ENCODE measurements at places on chromosomes 1 and 21. TPM values are rescaled to one million over a fixed set of nuclear protein-coding genes. Genes with fewer than 3 reads are reported as not detected.

Gene TDRD5
- total RNA-seq = not detected

Gene MYOM3
- 0.11 TPM for total RNA-seq

Gene KDM1A
- total RNA-seq = 168 TPM

Gene POFUT2
- total RNA-seq = 63.4 TPM

Gene FAM78B
- total RNA-seq = 0.16 TPM

Gene TTLL7
- 13.3 TPM for total RNA-seq

Gene CD5L
- not detected for total RNA-seq

Gene SPRR1A
- total RNA-seq = not detected

Gene CA6
- total RNA-seq = not detected

Gene REN
- total RNA-seq = 0.29 TPM

Gene NBPF10
- 6.3 TPM for total RNA-seq

All from mesothelial cell of epicardium (in vitro differentiated cells).